ENCODE measurements at places on chromosomes 1 and 21. TPM values are rescaled to one million over a fixed set of nuclear protein-coding genes. Genes with fewer than 3 reads are reported as not detected.

DNA sequence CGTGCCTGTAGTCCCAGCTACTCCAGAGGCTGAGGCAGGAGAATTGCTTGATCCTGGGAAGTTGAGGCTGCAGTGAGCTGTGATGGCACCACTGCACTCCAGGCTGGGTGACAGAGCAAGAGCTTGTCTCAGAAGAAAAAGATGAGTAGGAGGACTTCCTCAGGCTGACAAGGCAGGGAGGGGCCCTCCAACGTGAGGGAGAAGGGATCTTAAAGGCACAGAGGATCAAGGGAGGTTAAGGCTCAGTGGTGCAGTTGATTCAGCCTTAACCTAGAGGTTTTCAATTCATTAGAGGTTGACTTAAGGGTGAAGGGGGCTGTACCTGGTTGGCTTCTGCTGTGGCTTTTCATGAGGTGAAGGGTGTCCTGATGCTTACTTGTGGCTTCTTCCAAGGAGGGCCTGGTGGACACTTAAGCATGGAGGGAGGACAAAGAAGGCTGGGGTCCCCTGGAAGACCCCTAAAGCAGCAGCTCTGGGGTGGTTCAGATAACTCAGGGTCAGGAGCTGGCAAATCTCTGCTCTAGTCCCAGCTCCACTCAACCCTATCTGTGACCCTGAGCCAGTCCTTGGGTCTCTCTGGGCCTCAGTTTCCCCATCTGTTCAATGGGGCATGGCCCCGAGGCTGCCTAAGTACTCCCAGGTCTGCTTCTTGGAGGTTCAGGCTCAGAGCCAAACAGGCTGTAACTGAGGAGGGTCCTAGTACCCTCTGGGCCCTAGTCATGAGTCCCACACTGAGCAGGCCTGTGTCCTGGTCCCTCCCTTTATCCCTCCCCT is 6.3 kb downstream of the EXTL1 start:
- no peak overlapping the region for H3K27ac ChIP-seq
- peaks cover 33% of the 10 kb centered on the region for H3K4me1 ChIP-seq
- DNase-seq = peak; percentile 81
- no peaks in the 10 kb centered on the region for H3K27me3 ChIP-seq

GRCh38 chr1:6464514-6464836 is 1.5 kb downstream of the TNFRSF25 start:
- peaks cover 16% of the 10 kb centered on the region for H3K36me3 ChIP-seq
- no peaks in the 10 kb centered on the region for H3K27me3 ChIP-seq
- no peak overlapping the region for H3K4me3 ChIP-seq
- peak; percentile 90 for DNase-seq
- H3K4me1 ChIP-seq = no peaks in the 10 kb centered on the region

CTH gene
- total RNA-seq = 11.2 TPM

- peak; percentile 97 for DNase-seq
- peaks cover 49% of the 10 kb centered on the region for H3K4me1 ChIP-seq
- H3K27me3 ChIP-seq = peaks cover 5% of the 10 kb centered on the region
- peak overlapping the region; percentile 81 for H3K27ac ChIP-seq
These were observed 79.2 kb downstream of the MAN1C1 start for GRCh38 chr1:25695771-25696311.

C1QC gene
- total RNA-seq = 2.2 TPM

DNA sequence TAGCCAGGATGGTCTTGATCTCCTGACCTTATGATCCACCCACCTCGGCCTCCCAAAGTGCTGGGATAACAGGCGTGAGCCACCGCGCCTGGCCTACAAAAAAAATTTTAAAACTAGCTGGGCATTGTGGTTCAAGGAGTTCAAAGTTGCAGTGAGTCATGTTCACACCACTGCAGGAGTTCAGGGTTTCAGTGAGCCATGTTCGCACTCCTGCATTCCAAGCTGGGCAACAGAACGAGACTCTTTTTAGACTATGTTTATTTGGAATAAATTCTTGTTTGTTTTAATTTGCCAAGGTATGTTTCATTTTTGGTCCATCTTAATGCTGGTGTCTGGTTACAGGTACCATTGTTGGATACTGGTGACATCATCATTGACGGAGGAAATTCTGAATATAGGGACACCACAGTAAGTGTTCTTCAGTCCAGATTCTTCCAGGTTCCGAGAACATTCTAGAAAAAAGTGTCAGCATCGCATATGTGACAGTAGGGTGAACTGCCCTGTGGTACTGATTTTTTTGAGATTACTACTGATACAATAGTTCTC is 3.9 kb downstream of the PGD start:
- peaks cover 29% of the 10 kb centered on the region for H3K4me1 ChIP-seq
- H3K4me3 ChIP-seq = no peak overlapping the region
- peaks cover 43% of the 10 kb centered on the region for H3K36me3 ChIP-seq
- peak overlapping the region; percentile 91 for H3K27ac ChIP-seq
- DNase-seq = no peak

ELAPOR1 gene
- total RNA-seq = 0.36 TPM

PRDM16 gene
- 6.5 TPM for total RNA-seq

DNA sequence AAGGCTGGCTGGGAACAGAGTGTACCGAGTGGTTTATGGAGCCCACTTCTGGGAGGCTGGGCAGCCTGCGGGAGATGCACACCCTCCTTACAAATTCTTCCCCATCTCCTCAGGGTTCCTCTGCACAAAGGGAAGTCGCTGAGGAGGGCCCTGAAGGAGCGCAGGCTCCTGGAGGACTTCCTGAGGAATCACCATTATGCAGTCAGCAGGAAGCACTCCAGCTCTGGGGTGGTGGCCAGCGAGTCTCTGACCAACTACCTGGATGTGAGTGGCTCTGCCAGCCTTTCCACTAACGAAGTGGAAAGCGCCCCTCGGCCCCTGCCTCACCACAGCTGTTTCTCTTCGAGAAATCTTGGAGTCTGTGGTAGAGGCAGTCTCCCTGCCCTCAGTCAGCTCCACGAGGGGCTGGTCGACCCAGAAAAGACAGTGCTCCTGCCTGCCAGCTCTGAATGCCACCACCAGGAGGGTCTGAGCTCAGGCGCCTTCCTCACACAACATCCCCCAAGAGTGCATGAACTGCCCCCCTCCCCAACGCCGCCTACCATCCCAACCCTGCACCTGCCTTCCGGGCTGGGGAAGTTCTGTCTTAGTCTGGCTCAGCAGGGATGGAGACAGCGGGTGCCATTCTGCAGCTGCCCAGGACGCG is 31.8 kb downstream of the PROK1 start:
- H3K27me3 ChIP-seq = peaks cover 37% of the 10 kb centered on the region
- no peaks in the 10 kb centered on the region for H3K4me1 ChIP-seq
- no peak overlapping the region for H3K4me3 ChIP-seq
- no peaks in the 10 kb centered on the region for H3K36me3 ChIP-seq
- no peak overlapping the region for H3K27ac ChIP-seq

GRCh38 chr1:166184012-166184411 is 17.2 kb upstream of the FAM78B start:
- H3K36me3 ChIP-seq = no peaks in the 10 kb centered on the region
- DNase-seq = no peak
- H3K27me3 ChIP-seq = no peaks in the 10 kb centered on the region
- no peak overlapping the region for H3K27ac ChIP-seq

CHRM3 gene
- 0.29 TPM for total RNA-seq

PEAR1 gene
- 17.0 TPM for total RNA-seq

OR14K1 gene
- 0.36 TPM for total RNA-seq

HEYL gene
- total RNA-seq = under 0.01 TPM

- H3K4me1 ChIP-seq = peaks cover 12% of the 10 kb centered on the region
- H3K4me3 ChIP-seq = no peak overlapping the region
- no peaks in the 10 kb centered on the region for H3K36me3 ChIP-seq
- no peak for DNase-seq
- H3K27ac ChIP-seq = no peak overlapping the region
- H3K27me3 ChIP-seq = no peaks in the 10 kb centered on the region
These were observed 1.5 kb upstream of the AKNAD1 start for GRCh38 chr1:108858230-108858950.

DNA sequence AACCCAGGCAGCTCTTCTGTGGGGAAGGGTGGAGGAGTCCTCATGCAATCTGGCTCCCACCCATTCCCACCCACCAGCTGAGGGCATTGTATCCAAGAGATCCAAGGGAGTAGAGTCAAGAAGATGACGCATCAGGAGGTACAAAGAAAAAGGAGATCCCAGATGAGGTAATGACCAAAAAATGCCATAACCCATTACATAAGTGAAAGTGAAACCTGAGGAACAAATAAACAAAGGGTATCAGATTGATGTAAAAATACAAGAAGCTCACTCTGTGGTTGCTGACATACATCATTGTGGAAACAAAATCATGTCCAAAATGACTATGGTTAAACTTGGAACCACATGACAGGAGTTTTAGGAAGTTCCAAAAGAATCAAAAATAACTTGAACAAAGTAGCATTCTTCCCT is 42.5 kb downstream of the CCN1 start:
- peak; percentile 96 for DNase-seq
- no peak overlapping the region for H3K4me3 ChIP-seq
- peaks cover 28% of the 10 kb centered on the region for H3K4me1 ChIP-seq
- no peaks in the 10 kb centered on the region for H3K27me3 ChIP-seq
- peak overlapping the region; percentile 48 for H3K27ac ChIP-seq

ZYG11A gene
- under 0.01 TPM for total RNA-seq

- no peaks in the 10 kb centered on the region for H3K27me3 ChIP-seq
- peaks cover 10% of the 10 kb centered on the region for H3K4me1 ChIP-seq
- peaks cover 4% of the 10 kb centered on the region for H3K36me3 ChIP-seq
- DNase-seq = peak; percentile 38
These were observed 243.0 kb downstream of the SLC45A1 start for GRCh38 chr1:8560611-8561544.

DNA sequence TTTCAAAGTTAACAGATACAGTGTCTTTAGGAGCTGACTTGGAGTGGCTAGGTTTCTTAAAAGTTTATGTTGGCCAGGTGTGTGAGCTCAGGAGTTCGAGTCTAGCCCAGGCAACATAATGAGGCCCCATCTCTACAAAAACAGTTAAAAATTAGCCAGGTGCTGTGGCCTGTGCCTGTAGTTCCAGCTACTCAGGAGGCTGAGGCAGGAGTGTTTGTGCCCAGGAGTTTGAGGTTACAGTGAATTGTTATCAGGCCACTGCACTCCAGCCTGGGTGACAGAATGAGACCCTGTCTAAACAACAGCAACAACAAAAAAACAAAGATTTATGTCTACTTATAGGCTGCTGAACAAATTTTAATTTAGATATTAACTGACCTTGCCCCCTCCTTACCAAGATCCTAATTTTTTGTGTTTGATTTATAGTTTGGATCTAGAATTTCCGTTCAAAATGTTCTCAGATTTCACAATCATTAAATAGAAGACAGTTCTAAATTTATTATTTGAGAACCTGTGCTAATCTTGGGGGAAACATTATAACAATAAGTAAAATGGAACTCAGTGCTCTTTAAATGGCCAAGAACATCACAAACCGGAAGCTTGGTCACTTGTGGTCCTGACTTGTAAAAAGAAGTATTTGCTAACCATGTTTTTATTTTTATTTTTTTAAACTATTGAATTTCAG is 67.8 kb downstream of the POU2F1 start:
- H3K27me3 ChIP-seq = no peaks in the 10 kb centered on the region
- H3K4me3 ChIP-seq = no peak overlapping the region
- H3K36me3 ChIP-seq = no peaks in the 10 kb centered on the region
- DNase-seq = no peak

OR2T33 gene
- not detected for total RNA-seq

DNA sequence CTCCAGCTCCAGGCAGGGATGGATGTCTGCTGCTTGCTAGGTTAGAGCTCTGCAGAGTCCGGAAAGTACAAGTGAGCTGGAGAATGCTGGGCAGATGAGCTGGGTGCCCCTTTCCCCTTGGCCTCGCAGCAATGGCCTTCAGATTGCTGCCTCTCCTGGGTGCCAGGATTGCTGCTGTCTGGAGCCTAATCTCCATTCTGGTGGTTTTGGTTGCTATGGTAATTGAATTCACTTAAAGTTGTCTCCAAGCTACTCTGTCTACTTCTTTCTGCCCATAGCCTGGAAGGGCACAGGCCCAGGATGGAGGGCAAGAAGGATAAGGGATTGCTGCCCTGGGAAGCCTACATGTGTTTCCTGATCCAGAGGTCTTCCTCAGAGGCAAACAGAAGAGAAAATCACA is 14.6 kb upstream of the KCND3 start:
- H3K4me3 ChIP-seq = no peak overlapping the region
- H3K36me3 ChIP-seq = no peaks in the 10 kb centered on the region
- peaks cover 4% of the 10 kb centered on the region for H3K27me3 ChIP-seq
- DNase-seq = no peak

ALX3 gene
- not detected for total RNA-seq

DNA sequence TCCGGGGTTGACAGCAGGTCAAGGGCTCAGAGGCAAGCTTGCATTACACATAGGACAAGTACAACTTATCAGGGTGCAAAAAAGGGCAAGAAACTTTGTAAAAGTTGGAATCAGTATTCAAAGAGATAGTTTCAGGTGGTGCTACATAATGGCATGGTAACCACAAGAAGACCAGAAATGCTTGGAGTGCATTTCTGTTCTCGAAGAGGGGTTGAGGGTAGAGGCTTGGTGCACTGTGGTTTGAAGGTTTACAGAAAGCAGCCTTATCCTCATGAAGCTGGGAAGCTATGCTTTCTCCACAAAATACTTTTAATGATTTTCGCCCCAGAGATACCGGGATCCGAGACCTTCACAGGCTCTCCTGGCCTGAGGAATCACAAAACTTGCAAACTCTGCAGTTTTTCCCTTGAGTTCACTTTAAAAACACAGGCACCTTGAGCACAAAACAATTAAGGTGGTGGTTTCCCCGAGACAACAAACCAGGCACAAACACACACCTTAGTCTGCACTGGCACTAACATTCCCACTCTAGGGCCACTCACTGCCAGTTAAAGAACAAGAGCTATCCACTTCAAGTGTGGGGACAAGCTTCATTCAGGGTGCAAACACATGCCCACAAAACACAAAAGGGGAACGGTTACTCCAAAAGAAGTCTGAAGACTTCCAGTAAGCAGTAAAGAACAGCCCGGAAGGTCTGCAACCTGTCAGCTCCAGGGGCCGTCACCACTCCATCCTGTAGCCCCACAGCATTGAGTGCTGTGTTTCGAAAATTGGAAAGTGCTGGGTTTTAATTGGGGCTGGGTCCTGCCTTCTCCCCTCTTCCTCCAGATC is 29.8 kb upstream of the NFIA start:
- H3K4me3 ChIP-seq = no peak overlapping the region
- H3K4me1 ChIP-seq = peaks cover under 1% of the 10 kb centered on the region
- no peaks in the 10 kb centered on the region for H3K36me3 ChIP-seq
- no peak overlapping the region for H3K27ac ChIP-seq
- H3K27me3 ChIP-seq = peaks cover 30% of the 10 kb centered on the region

PTGER3 gene
- not detected for total RNA-seq

DNA sequence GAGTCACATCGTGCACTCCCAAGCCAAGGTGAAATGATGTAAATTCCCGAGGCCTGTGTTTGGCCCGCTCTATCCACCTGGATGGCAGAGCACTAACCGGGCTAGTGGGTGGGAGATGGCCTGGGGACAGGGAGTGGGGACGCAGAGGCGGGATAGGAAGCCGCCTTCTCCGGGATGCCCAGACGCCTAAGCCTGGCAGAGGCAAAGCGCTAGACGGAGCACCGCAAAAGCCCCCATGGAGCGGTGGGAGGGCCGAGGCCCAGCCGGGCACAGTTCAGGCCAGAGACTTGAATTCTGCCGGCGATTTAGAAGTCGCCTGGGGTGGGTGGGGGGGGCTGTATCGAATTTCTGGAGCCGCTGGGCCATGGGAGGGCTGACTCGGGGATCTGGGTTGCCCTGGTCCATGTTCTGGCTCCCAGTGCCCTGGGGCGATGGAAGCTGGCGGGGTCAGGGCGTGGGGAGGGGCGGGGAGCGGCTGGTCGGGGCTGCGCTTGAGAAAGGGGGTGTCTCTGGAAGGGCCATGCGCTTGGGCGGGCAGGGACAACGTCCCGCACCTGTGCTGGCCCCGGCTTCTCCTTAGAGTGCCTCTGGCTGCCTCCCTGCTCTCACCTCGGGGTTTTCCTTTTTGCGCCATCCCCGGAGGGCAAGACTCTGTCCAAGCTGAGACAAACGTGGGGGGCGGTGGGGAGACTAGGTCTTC is 28.0 kb downstream of the KIAA2013 start:
- DNase-seq = peak; percentile 29
- H3K4me1 ChIP-seq = no peaks in the 10 kb centered on the region
- H3K27me3 ChIP-seq = peaks cover 32% of the 10 kb centered on the region
- H3K4me3 ChIP-seq = no peak overlapping the region
- H3K27ac ChIP-seq = no peak overlapping the region

Data from osteoblast (primary cell).